ENCODE measurements at places on chromosomes 6 and 20. TPM values are rescaled to one million over a fixed set of nuclear protein-coding genes. Genes with fewer than 3 reads are reported as not detected.

Gene TMEM239
- total RNA-seq: not detected

DNA sequence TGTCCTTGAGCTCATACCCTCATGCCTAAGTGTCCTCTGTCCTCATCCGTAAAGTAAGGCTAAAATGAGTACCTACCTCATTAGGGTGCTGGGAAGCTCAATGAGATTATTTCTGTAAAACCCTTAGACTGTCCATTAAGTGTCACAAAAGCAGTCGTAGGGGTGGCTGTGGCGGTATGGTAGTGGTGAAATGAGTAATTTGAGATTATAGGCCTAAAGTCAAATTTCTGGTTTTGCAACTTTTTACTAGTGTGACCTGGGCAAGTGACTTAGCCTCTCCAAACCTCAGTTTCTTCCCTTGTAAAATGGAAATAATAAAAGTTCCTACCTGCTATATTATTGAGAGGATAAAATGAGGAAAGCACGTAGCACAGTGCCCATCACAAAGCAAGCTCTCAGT lies 148.2 kb upstream of the AKAP12 start:
- no peaks in the 10 kb centered on the region for H3K27me3 ChIP-seq
- no peak overlapping the region for H3K4me3 ChIP-seq
- no peaks in the 10 kb centered on the region for H3K4me1 ChIP-seq
- no peak overlapping the region for H3K27ac ChIP-seq
- H3K36me3 ChIP-seq: peaks cover 40% of the 10 kb centered on the region

Gene NDRG3
- 22.4 TPM for total RNA-seq

DNA sequence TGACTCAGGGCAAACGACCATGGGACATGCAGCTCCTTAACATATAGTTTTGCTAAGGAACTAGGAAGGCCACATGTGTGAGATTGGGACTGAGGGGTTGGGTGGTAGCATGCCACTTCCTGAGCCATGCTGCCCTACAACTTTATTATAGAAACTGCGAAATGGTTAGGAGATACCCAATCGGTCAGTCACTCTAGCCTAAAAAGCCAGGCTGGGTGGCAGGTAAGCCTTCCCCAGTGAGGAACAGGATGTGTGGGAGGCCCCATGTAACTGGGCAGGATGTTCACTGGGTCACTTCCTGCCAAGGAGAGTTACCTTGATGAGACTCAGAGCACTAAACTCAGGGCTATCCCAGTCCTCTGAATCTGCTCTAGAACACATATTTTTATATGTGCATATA lies 123.5 kb downstream of the MAP3K7 start:
- no peaks in the 10 kb centered on the region for H3K4me1 ChIP-seq
- H3K36me3 ChIP-seq: peaks cover 4% of the 10 kb centered on the region
- no peak overlapping the region for H3K4me3 ChIP-seq
- no peaks in the 10 kb centered on the region for H3K27me3 ChIP-seq
- H3K27ac ChIP-seq: no peak overlapping the region
- DNase-seq: no peak

Gene BPIFA1
- total RNA-seq: not detected

DNA sequence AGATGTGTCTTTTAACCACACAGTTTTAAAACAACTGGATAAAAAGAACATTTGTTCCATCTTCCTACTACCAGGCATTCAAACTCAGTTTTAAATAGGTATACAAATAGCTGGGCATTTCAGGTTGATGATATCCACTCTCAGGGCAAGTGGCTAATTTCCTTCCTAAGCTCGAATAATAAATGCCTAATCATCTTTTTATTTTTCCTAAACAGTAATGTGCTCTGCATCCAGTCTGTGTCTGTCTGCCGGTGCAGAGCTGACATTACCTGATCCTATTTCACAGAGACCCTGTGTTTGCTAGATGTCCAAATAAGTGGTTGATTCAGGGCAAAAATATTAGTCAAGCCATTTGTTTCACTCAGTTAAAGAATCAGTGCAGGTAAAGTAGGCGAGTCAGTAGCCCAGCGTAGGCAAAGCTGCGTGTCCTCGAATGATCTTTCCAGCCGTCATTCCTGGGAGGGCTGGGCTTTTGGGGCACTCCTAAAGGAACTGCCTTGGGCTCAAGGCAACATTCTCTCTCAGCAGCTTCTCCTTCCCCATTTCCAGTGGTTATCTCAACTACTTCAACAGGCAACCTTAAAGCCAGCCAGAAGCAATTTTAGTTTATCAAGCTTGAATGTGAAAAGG lies 74.2 kb upstream of the BMP2 start:
- no peaks in the 10 kb centered on the region for H3K27me3 ChIP-seq
- no peak overlapping the region for H3K27ac ChIP-seq
- no peaks in the 10 kb centered on the region for H3K36me3 ChIP-seq
- no peak for DNase-seq

Gene PSMB9
- 3.2 TPM for total RNA-seq

DNA sequence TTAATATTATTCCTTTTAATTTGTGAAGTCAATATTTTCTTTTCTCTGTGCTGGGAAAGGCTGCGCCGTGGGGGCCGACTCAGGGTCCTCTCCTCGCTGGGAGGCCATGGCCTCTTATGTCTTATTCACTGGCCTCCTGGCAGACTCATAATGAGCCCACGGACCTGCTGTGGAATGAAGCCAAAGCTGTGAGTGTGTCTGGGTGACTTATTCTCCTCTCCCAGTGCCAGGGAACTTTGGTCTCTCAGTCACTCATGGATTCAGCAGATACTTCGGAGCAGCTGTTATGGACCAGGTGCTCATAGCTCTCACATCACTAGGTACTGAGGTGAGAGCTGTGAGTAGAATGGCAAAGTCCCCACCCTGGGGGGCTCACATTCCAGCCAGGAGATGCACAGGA lies 297.6 kb downstream of the CDH26 start:
- H3K36me3 ChIP-seq: no peaks in the 10 kb centered on the region
- no peaks in the 10 kb centered on the region for H3K4me1 ChIP-seq
- no peaks in the 10 kb centered on the region for H3K27me3 ChIP-seq

- no peak for DNase-seq
- H3K4me1 ChIP-seq: peaks cover 15% of the 10 kb centered on the region
- H3K27ac ChIP-seq: no peak overlapping the region
- no peak overlapping the region for H3K4me3 ChIP-seq
Measured at GRCh38 chr6:7241160-7241559, 71.8 kb downstream of the SSR1 start.

DNA sequence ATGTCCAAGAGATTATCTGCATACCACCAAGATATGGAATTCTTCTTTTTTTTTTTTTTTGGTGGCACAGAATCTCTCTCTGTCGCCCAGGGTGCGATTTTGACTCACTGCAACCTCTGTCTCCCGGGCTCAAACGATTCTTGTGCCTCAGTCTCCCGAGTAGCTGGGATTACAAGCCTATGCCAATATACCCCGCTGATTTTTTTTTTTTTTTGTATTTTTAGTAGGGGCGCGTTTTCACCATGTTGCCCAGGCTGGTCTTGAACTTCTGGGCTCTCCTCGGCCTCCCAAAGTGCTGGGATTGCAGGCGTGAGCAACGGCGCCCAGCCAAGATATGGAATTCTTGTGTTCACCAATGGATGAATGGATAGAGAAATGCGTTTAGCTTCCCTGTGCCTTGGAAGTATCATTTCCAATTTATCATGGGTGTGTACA lies 31.0 kb downstream of the POM121L2 start:
- H3K36me3 ChIP-seq: no peaks in the 10 kb centered on the region
- peaks cover 2% of the 10 kb centered on the region for H3K27me3 ChIP-seq
- H3K4me1 ChIP-seq: no peaks in the 10 kb centered on the region

Gene INSM1
- total RNA-seq: 0.81 TPM

Gene MYH7B
- total RNA-seq: 0.42 TPM

Gene HS3ST5
- total RNA-seq: 14.4 TPM

DNA sequence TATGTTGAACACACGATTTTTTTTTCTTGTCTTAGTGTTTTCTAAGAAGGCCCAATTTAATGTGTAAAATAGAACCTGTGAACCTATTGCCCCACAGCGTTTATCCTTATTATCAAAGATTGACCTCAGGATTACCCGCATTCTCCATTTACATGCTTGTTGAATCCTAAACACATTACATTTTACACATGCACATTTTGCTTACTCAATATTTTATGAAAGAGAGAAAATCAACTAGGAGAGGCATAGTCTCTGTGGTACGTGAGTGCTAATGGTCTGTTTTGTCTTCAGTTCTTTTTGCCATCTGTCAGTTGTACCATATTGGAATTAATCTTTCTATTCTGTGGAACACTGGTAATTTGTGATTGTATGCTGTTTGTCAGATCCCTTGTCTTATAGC lies 80.1 kb upstream of the SMIM8 start:
- DNase-seq: no peak
- H3K36me3 ChIP-seq: peaks cover 78% of the 10 kb centered on the region
- H3K27ac ChIP-seq: no peak overlapping the region

Gene SCRT2
- not detected for total RNA-seq

Gene PBOV1
- total RNA-seq: not detected

DNA sequence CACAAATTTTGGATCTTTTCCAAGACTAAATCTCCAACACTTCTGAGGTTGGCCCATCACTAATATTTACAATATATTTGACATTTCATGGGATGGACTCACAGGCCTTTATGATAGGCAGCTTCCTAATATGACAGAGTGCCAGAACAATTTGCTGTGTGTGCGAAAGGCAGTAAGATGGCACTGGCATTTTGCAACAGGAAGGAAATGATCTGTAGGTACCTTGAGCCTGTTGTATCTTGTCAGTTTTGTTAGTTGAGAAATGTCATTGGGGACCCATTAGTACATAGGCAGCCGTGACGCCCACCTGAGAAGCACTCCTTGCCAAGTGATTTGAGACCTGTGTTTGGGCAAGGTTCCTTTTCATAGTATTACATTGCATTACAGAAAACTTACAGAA lies 153.4 kb upstream of the HEY2 start:
- H3K4me1 ChIP-seq: no peaks in the 10 kb centered on the region
- no peak for DNase-seq
- H3K36me3 ChIP-seq: no peaks in the 10 kb centered on the region
- H3K27me3 ChIP-seq: no peaks in the 10 kb centered on the region
- H3K27ac ChIP-seq: no peak overlapping the region

Gene TMEM200A
- 6.4 TPM for total RNA-seq

DNA sequence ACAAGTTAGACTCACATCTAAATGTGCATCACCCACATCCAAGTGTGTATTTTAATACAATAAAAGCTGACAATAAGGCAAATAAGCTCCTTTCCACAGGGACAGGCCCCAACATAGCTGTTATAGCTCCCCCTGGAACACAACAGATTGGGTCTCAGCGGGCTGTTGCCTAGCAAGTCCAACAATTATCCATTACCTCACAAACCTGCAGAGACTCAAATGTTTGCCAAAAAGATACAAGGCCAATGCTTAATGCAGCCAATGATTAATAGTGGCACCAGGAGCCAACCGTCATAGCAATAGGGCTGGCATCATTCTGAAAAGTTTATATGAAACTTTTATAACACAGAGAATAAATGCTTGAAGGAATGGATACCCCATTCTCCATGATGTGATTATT lies 35.7 kb downstream of the EPB41L2 start:
- H3K4me1 ChIP-seq: no peaks in the 10 kb centered on the region
- H3K27me3 ChIP-seq: no peaks in the 10 kb centered on the region
- H3K27ac ChIP-seq: no peak overlapping the region
- H3K4me3 ChIP-seq: no peak overlapping the region
- no peak for DNase-seq

- no peak overlapping the region for H3K4me3 ChIP-seq
- DNase-seq: no peak
- H3K27ac ChIP-seq: no peak overlapping the region
- no peaks in the 10 kb centered on the region for H3K4me1 ChIP-seq
Measured at GRCh38 chr6:81962198-81962597, 209.7 kb upstream of the TENT5A start.

GRCh38 chr6:93394471-93394870 lies 24.9 kb downstream of the EPHA7 start:
- H3K27me3 ChIP-seq: no peaks in the 10 kb centered on the region
- H3K27ac ChIP-seq: no peak overlapping the region
- no peaks in the 10 kb centered on the region for H3K4me1 ChIP-seq
- H3K4me3 ChIP-seq: no peak overlapping the region
- no peaks in the 10 kb centered on the region for H3K36me3 ChIP-seq

Gene ZNF831
- not detected for total RNA-seq

Gene CCR6
- total RNA-seq: not detected
